ENCODE measurements at places on chromosomes 7 and 10.
A peak's percentile ranks its signal among the peaks of the same experiment; 100 is the strongest.

DNA sequence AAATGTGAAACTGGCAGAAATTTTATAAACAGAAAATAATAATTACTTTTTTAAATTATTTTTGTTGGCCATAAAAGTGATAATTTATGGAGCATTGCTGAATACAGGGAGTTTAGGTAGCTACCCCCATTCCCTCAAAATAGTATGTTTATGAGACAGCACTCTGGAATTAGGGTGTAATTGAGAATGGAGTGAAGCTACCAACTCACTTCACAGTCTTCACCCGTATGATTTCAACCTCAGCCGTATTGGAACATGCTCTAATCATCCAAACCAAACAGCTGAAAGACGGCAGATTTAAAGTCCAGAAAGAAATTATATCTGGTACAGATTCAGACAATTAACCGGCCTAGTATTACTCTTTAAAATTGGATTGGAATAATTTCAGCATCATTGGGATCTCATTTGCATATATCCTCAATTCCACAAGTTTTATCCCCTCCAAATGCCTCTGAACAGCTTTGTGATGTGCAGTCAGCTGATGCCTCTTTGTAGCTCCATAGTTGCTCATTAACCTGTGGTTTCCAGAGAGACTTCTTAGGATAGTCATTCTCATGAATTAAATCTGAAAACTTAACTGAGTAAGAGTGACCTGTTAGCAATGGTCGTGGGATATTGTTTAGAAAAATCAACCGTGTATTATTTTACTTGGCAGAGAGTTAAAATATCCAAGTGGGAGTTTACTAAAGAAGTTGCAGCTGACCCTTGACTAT lies 59.1 kb upstream of the GJD4 start:
- DNase-seq: no peak

- DNase-seq: no peak
These were observed 428.3 kb downstream of the TNS3 start for GRCh38 chr7:47153576-47153975.

DNA sequence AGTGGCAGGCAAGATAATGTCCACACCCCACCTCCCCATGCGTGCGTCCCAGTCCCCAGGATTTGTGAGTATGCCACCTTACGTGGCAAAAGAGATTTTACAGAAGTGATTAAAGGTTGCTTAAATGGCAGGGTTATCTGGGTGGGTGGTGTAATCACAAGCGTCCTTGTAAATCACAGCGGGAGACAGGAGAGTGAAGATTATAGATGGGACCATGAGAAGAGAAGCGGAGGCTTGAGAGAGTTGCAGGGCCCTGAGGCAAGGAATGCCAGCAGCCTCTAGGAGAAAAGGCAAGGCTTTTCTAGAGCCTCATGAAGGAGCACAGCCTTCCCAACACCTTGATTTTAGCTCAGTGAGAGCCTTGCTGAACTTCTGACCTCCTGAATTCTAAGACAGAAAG lies 10.2 kb downstream of the ZRANB1 start:
- no peak for DNase-seq

- peak; percentile 72 for DNase-seq
These were observed 147.6 kb downstream of the ARID5B start for GRCh38 chr10:62048919-62049623.

GRCh38 chr7:150631866-150632864 lies at the start of gene GIMAP6:
Gene GIMAP6 (minus strand): TSS chr7:150632385. CDS start chr7:150630142, 2,243 bp downstream.
- peak; percentile 6 for DNase-seq

- DNase-seq: no peak
These were observed 109.1 kb upstream of the PPIF start for GRCh38 chr10:79238158-79238520.

GRCh38 chr7:155188821-155189581 lies 108.7 kb upstream of the INSIG1 start:
- no peak for DNase-seq

DNA sequence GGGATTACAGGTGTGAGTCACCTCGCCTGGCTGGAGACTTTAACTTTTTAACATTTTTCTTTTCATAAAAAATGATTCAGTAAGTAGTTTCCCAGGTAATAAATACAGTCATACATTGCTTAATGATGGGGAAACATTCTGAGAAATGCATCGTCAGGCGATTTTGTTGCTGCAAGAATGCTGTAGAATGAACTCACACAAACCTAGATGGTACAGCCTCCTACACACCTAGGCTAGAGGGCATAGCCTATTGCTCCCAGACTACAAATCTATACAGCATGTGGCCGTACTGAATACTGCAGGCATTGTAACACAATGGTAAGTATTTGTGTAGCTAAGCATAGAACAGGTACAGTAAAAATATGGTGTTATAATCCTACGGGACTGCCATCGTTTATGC lies 108.5 kb upstream of the SFMBT2 start:
- no peak for DNase-seq

DNA sequence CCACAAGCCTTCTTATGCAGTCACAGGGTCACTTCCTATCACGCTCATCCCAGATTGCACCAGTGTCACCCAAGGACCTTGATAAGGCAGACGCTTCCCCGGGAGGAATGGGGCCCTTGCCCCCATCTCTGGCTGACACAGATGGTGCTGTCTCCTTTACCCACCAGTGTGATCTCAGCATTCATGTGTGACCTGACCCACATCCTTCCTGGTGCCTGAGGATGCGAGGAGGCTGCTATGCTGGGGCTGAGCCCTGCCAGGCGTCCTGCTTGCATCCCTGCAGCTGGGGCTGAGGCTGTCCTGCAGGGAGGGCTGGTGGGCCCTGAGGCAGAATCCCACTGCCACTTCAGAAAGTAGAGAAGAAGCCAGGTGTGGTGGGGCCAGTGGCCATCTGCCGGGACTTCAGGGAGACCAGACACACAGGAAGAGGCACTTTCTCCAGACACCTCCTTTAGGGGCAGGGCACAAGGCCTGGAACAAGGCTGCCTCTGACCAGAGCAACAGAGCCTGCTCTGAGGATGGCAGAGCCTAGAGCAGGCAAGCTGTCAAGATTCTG lies 35.3 kb downstream of the RASGEF1A start:
- DNase-seq: no peak

DNA sequence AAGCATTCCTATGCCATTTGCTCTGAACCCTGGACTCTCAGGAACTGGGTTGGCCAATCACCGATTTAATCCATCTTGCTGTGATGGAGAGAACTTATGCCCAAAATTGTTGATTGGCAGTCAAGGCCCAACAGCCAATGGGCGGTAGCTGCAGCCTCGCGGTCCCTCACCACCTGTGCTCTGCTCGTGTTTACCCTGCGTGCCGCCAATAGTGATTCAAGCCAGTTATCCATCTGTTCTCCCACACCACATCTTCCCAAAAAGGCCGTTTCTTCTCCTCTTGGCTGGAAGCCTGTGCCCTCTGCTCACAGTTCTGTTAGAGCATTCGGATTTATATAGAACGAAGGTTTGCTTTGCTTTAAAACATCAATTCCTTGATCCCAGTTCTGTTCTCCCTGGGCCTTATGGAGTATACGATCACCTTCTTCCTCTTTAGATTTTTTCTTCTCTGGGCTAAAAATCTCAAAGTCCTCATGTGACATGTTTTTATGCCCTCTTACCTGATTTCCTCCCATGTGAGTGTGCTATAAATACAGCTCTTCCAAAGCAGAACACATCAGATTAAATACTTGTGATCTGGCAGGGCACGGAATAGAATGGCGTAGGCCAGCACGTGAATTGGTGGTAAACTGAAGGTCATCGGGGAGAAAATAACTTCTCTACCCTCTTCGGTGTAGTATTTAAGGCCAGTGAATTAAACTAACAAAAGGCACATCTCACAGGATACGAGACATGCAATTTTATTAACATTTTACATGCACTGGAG lies 212.8 kb downstream of the NSUN6 start:
- no peak for DNase-seq

DNA sequence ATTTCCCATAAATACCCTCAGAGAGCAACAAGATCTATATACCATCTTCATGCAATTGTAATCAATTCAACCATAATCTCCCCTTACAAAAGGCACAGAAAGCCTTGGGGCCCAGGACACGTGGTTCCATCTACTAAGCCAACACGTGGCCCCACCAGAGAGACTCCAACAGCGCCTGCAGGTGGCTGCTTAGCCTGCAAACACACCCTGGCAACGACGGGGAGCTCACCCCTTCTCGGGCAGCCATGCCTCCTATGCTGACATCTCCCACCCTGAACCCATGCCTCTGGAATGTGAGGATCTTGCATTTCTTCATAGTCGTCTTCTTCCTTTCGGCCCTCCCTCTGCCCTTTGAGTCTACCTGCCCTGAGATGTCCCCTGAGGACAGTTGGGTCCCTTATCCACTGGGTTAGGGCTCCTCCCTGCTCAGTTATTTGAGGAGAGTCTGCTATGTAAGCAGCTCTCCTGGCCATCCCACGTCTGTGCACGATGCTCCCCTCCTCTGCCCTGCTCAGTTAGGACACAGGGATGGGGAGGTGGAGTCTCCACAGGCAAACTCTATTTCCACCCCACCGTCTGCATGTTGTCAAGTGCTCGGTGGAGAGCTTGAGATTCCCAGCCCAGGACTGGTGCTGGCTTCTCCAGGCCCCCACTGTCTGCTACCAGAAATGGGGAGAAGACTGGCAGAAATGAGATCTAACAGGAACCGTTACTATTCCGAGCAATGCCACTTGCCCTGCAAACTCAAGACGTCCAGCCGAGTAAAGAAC lies 36.5 kb downstream of the EBF3 start:
- no peak for DNase-seq

DNA sequence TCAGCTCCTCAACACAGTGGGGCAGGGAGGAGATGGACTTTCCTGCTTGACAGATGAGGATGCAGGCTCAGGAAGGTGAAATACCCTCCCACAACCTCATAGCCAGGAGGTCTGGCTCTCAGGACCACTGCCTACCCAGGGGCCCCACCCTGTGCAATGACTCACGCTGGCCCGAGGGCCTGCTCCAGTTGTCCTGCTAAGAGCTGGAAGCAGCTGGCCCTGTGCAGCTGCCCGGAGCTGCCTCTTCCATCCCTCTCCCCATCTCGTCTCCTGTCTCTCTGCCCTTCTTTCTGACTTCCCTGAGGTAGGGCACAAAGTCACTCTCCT lies 123.9 kb downstream of the ZMIZ1 start:
- no peak for DNase-seq

GRCh38 chr7:7696458-7697119 lies 21.8 kb downstream of the RPA3 start:
- no peak for DNase-seq

GRCh38 chr7:14738086-14738485 lies 164.5 kb downstream of the DGKB start:
- DNase-seq: no peak

DNA sequence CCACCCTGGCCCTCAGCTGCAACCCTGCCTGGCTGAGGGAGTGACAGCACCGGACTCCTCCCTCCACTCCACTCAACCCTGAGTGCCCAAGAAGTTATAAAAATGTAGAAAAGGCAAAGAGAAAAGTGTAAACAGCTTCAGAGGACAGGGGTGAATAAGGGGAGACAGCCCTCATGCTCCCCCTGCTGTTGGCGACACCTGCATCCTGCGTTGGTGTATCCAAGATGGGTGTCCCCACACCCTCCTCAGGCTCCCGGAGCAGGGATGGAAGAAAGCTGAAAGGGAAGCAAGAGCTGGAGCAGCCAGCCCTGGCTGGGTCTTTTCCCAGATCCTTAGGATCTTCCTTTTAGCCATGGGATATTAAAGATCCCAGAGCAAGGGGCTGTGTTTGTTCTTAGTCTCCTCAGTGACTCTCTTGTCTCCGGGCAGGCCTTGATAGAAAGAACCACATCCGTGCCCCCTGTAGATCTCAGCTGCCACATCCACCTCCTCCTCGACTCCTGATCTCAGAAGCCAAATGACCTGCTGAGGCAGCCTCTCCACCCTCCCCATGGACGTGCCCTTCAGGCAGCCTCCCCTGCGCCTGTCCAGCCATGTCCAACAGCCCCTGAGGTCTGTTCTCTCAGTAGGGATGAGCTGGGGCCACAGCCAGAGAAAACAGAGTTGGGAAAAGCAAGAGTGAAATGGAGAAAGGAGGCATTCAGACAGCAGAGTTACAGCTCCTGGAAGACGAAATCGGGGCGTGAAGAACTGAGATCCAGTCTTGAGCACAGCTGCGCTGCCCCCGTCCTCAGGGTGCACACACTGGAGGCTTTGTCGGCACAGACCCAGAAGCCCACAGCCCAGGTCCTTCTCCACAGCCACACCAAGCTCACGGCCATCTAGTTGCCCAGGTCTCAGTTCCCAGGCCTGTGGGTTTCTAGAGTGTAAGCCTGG lies 6.8 kb downstream of the FAM131B start:
- DNase-seq: no peak

- DNase-seq: no peak
These were observed 20.1 kb downstream of the P4HA1 start for GRCh38 chr10:73076360-73077183.

GRCh38 chr10:44053391-44053790 lies 331.5 kb downstream of the CXCL12 start:
- no peak for DNase-seq

- no peak for DNase-seq
These were observed 69.8 kb downstream of the ADD3 start for GRCh38 chr10:110077436-110078130.

- DNase-seq: no peak
These were observed 381.3 kb downstream of the NRG3 start for GRCh38 chr10:82256275-82256674.

DNA sequence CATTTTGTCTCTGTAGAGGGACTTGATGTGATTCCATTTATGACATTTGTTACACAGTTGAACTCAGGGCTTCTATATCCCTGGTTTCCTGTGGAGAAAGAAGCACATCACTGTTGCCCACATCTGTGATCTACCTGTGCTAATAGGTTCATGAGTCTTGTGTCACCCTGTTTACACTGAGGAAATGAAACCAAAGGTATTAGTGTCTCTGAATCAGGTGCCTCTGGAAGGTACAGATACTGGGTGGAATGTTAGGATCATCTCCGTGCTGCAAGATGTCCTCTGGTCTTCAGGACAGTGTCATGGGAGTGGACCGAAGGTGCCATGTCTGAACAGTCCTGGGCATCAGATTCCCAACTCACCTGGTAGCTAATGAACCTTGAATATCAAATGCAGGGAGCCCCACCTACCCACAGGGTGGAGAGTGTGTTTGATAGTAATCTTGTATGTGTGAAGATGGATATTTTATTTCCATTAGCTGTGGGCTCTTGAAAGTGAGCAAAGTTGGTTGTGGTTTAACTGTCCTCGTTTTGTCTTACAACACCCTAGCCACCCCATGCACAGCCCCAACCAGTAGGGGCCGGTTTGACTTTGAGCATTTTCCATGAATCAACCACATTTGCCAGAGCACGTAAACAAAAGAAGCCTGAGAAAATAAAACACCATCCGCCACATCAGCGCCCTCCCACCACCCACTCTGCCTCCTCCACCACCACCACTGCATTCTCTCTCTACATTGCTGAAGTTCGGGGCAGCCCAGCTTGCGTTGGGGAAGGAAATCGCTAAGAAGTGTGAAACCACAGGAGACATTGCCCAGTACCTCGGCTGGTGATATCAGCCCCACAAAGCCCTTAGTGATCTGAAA lies 40.7 kb downstream of the TARP start:
- peak; percentile 69 for DNase-seq

DNA sequence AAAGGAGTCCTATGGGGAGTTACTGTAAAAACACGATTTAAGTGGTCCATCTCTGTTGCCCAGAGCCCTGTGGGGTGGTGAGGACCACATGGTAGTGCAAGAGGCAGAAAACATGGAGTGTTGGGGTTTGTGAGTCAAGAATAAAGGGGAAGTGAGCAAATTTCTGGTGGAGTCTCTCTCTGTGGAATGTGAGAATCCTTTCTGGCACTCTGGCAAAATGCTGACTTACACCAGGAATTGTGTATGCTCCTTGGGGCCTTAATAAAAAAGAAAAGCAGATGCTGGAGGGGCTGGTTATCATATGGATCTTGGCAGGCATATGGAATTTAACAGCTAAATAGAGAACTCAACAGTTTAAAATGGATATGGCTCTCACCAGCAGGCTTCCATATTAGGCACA lies 486.0 kb downstream of the TNS3 start:
- no peak for DNase-seq

GRCh38 chr10:53239873-53240272 lies 467.3 kb upstream of the MBL2 start:
- DNase-seq: no peak
